Cortex of kidney (tissue), 1 donor: ENCODE measurements at places on chromosomes 13 and 19.

DNA sequence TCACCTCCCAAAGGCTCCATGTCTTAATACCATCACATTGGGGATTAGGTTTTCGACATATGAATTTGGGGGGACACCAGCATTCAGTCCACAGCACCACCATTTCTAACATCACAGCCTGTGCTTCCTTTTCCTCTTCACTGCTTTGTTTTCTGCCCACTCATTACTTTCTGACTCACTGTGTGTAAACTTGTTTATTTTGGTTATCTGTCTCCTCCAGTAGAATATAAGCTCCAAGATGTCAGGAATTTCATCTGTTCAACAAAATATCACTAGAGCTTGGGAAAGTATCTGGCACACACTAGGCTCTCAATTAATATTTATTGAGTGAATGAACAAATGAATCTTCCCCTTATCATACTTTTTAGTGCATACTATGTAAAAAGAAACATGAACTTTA lies 152.0 kb downstream of the NUFIP1 start:
- DNase-seq = no peak

DNA sequence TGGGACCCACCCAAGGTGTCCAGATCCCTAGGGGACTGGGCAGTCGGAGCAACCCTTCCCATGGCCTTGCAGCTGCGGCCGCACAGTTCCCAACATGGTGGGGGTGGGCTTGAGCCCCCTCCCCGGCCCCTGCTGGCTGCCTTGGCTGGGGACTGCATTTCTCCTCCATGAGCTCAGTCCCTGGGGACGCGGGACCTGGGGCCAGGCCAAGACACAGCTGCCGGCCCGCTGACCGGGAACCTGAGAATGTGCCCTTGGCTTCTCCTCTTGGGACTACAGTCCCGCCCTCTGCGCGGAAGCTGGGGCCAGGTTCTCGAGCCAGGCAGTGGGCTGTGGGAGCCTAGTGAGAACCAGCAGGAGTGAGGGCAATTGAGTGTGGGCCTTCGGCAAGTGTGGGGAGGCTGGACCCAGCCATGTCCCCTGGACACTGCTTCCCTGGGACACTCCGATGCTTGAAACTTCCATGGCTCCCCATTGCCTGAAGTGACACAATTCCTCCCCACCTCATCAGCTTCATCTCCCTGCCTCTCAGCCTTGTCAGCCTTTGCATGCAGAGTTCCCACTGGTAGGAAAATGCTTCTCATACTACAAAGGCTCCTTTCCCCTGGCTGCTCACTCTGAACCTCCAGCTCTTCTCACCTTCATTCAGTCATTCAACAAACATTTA lies 13.1 kb upstream of the NOTCH3 start:
- no peak for DNase-seq

DNA sequence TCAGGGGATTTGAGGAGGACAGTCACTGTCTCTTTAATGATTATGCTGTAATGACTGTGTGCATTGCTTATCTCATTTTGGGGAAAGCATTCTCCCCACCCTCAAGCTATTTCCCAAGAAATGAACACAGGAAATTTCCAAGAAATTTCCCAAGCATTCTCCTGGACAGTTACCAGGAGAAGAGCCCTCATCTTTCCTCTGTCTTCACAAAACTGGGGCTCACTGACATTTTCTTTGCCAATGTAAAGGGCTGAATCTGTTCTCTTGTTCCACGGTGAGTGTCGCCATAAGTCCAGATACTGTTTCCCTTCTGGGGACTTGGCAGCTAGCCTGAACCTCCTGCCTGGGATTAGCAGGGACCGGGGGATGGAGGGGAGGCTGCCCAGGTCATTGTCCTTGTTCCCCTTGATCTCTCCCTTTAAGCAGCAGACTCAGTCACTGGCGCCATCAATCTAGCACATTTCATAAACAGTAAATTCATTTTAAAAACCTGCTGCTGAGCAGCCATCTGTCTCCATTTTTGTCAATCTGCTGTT lies 172.8 kb downstream of the DNAJC15 start:
- no peak for DNase-seq

DNA sequence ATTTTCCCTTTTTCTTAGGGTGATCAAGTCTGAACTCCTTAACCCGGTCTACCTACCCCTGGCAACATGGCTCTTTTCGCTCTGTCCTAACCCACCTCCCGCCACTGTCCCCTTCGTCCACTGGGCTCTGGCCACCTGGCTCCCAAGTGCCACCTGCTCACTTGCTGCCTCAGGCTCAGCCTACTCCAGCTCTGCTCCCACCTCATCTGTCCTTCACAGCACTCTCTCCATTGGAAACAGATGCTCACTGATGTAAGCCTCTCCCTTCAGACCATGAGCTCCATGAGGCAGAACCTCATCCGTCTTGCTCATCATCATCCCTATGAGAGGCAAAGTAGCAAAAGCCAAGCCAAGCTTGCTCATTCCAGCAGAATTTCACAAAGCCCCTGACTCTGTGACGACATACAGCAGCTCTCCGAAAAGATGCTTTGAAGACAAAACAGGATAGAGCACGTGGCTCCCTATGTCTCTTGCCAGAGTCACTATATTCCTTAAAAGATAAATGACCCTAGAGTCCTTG lies 35.3 kb upstream of the AMER2 start:
- no peak for DNase-seq

DNA sequence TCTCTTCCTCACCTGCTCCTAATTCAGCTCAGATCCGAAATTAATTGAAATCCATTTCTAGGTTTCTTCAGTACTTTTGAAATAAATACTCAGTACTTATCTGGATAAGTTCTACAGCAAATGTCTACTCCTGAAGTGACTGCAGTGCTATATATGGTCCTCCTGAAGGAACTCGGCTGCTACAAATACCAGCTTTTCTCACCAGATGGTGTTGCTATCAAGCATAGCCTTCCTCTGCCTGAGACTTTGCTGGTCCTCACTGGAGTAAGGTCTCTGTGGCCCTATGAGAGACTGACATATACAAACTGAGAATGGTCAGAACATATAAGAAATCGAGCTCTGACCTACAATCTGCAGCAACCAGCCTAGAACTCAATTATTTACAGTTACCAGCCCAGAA lies 161.6 kb downstream of the NDFIP2 start:
- DNase-seq = no peak

DNA sequence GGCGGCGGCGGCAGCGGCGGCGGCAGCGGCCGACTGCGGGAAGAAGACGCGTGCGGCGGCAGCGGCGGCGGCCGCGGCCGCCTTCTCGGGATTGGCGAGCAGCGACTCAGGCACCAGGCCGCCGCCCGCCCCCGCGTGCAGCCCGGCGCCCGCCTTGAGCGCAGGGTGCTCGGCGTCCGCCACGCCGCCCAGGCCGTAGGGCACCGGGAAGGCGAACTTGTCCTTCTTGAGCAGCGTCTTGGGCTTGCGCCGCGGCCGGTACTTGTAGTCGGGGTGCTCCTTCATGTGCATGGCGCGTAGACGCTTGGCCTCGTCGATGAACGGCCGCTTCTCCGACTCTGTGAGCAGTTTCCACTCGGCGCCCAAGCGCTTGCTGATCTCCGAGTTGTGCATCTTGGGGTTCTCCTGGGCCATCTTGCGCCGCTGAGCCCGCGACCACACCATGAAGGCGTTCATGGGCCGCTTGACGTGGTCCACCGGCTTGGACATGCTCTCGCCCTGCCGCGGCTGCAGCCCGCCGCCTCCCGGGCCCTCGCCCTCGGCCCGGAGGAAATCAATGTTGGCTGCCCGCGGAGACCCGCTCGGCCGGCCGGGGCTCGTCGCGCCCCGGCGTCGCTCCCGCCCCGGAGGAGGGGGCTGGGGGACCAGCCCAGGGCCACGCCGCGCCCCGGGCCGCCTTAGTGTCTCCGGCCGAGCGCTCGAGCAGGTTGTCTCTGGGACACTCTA lies 621 bp downstream of the SOX21 start:
- DNase-seq = no peak

DNA sequence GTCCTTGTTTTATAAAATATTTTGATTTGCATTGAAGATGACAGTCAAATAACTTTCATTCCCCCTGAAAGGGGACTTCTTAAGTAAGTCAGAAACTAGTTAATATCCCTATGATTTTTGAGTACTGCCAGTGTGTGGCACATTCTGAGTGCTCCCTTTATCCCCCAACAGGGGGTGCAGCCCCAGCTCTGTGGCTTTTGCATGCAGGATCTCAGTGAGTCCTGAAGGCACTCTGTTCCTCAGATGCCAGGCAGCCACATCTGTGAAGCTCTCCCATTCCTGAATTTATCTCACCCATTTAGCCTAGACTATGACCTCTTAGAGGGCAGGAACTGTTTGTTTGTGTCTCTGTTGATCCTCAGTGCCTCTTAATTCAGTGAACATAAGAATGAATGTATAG lies 123.1 kb downstream of the CDK8 start:
- no peak for DNase-seq

DNA sequence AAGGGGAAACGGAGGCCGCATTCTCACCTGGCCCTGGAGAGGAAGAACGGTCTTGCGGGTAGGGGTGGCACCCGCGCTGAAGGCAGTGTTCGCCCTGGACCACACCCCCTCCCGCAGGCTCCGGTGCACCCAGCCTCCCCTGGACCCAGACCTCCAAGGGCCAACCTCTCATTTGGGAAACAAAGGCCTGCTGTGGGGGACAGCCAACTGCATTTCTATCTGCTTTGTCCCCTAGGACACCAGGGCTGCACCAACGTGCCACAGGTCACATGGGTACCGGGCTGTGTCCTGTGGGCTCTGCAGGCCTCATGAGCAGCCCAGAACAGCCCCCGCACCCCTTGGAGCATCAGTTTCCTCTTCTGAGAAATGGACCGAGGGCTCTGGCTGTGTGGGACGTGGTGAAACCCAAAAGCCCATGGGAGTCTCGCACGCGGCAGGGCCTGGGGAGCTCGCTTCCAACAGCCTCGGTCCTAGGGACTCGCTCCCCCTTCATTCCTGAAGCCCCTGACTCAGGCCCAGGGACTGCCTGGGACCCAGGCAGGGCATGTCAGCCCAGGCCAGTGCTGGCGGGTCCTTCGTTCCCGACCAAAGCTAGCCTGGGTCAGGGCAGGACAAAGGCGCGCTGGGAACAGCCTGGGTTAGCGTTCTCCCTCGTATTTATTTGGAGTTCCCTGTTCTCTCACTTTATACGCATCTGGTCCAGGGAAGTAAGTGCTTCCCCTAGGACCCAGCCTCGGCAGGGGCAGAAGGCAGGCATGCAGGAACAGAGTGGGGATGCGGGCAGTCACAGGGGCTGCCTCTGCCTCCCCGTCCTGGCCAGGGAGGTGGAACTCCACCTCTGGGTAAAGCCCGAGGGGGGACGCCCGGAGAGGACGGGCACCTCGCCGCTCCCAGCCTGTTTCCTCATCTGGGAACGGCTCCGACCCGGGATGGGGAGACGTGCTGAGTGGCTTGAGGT lies 4.6 kb downstream of the TCF3 start:
- DNase-seq = no peak

GRCh38 chr13:29868581-29868980 lies 18.2 kb upstream of the UBL3 start:
- no peak for DNase-seq

DNA sequence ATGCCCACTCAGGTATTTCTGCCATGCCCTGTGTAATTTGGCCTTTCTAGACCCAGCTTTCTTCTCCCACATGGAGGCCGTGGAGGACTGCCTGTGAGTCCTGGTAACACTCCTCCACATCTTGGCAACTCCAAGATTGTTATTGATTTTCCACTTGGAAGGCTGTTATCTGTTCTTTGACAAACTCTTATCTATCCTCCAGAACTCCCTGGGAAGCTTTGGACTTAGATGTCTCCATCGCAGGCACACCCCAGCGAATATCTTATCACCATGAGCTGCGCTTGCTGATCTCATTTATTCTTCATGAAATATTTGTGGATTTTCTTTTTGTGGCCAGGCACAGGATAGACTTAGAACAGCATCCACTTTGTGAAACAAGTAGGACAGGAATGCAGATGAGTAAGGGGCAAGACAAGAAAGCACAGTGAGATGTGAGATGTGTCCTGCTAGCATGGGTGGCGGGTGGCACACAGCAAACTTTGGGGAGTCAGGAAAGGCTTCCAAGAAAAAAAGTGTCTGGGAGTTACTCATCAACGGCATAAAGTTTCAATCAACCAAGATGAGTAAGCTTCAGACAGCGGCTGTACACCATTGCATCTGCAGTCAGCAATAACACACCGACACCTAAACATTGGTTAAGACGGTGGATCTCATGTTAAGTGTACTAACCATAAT lies 84.5 kb upstream of the IRS2 start:
- DNase-seq = no peak

DNA sequence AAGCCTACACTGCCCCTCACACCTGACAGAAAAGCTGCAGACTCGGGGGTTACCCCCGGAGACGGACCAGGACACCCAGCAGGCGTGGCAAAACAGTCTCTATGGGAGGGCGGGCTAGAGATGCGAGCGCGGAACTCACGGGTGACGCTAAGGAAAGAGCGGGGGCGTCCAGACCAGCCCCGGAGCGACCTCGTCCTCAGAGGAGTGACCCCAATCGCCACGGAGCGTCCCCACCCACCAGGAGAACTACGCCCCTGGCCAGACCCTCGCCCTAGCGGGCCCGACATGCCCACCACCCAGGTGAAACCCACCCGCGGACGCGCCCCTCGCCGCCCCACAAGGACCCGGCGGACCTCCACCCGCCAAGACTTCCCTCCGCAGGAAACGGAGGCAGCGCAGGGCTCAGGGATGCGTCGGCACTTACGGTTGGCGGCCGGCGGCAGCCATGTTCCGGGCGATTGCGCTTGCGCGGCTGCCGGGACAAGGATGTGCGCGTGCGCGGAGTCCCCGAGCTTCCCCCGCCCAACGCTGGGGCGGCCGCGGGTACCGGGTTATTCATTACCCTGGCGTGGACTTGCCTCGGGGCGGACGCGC lies at the start of gene ZNF329:
Gene ZNF329, minus strand, starts transcription at position 462 of the 594 bp plus-strand sequence. CDS start 21,286 bp downstream, outside the sequence.
- DNase-seq = peak; percentile 18

DNA sequence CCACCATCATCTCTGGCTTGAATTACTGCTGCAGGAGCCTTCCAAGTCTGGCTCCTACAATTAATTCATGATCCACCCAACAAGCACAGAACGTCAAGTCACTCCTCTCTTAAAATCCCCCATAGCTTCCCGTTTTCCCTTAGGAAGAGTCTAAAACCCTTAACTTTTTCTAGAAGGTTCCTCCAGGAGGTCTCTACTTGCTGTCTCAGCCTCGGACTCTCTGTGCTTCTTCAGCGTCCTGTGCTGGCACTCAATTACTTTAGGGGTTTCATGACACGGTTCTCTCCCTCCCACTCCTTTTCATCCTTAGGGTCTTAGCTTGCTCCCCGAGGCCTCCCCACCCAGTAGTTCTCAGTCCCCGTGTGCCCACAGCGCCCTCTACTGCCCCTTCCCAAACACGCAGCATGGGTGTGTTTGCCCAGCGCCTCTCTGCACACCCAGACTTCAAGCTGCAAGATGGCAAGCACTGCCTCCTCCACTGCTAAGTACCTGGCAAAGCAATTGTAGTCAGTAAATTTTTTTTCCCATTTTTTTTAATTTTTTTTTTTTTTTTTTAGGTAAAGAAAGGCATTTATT lies 25.8 kb upstream of the MAP3K10 start:
- DNase-seq = no peak

GRCh38 chr13:77584106-77584505 lies 48.6 kb downstream of the SCEL start:
- no peak for DNase-seq

DNA sequence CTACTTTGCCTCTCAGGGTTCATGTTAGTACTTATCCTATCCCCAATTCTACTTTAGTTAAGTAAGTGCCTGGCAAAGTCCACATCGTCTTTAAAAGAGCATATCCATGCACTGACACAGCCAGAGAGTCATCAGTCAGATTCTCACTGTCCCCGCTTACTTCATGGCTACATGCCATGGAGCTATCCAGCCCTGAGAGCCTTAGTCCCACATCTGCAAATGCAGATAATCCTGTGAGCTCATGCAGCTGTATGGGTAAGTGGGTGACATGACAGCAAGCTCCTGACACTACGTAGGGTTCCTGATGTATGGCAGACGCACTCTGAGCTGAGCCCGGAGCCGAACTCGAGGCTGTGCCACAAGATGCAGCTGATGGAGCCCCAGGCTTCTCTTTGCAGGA lies 661.5 kb downstream of the LIG4 start:
- DNase-seq = no peak

- DNase-seq = no peak
Measured at GRCh38 chr13:20882206-20882605, 20.3 kb downstream of the XPO4 start.
